ENCODE measurements at places on chromosomes 13 and 19.

DNA sequence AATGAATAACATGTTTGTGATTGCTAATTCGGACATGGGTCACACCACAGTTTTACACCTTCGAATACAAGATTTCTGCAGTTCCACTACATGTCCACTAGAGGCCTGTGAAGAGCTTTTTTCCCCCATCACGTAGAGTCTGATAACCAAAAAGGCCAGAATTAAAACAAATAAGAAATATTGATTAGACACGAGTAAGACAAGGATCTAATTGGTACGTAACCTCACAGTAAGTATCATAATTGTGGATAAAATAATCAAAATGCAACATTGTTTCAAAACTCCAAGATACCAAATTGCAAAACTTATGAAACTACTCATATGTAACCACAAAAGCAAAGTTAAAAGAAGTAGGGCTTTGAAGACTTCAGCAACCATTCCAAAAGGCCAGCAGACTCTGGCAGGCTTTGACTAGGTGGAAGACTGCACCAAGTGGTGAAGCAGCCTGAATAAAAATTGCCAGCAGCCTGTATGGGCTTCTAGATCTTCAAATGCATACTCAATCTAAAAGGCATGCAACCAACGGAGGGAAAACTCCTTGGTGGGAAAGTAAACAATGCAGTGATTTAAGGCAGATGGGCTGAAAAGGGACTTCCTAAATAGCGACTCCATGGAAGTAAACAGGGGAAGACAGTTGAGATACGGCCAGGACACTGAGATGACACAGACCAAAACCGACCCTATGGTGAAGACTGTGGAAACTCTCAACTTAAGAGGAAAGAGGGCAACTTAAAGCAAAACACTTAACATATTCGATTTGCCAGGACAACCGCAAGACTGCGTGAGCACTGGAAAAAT, 56.7 kb downstream of the STARD13 start:
- DNase-seq, result no peak

- DNase-seq, result no peak
Measured at GRCh38 chr19:16454351-16454918, 17.3 kb downstream of the EPS15L1 start.

- DNase-seq, result no peak
Measured at GRCh38 chr13:113166681-113167080, 8.2 kb downstream of the PROZ start.

GRCh38 chr13:26382366-26382765, 128.4 kb downstream of the CDK8 start:
- no peak for DNase-seq

DNA sequence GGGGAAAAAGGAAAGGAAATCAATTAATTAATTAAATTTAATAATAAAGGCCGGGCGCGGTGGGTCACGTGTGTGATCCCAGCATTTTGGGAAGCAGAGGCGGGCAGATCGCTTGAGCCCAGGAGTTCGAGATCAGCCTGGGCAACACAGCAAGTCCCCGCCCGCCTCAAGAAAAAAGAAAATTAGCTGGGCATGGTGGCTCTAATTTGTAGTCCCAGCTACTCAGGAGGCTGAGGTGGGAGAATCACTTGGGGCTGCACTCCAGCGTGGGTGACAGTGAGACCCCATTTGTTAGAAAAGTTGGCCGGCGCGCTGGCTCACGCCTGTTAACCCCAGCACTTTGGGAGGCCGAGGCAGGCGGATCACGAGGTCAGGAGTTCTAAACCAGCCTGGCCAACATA, 733 bp upstream of the CD320 start:
- no peak for DNase-seq
